Pulmonary artery endothelial cell (primary cell): ENCODE measurements at places on chromosomes 4 and X. TPM values are rescaled to one million over a fixed set of nuclear protein-coding genes. Genes with fewer than 3 reads are reported as not detected.

GRCh38 chr4:55296096-55296495 is 49.9 kb upstream of the SRD5A3 start:
- no peak for DNase-seq

- DNase-seq, result no peak
Observed at GRCh38 chrX:132180929-132181328, 38.3 kb downstream of the RAP2C start.

DNA sequence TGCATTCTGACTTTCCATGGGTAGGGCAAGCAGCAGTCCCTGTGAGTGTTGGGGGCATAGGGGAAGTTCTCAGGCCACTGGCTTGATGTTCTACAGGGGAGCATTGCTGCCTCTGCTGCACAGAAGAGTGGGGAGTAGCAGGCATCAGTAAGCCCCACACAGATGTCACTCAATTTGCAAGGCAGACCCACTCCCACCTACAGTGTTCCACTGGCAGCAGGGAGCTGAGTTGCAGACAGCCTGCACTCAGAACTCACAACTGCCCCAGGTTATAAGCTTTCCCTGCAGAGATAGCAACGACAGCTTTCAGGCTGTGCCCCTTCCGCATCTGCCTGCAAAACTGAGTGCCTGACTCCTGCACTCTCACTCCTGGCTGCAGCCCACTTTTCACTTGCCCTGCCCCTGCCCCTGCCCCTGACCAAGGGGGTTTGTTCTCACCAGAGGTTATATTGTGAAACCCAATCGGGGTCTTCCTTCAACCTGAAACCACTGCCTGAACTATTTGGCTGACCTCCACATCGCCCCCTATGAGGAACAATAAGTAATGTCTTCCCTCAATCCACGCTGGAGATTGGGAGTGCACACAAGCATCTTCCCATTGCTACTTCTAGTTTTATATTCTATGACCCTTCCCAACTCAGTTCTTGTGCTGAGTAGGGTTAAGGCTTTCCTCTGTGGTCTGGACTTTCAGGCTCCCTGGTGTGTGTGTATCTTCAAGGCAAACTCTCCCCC is 227.4 kb upstream of the CXorf51B start:
- no peak for DNase-seq

AMER1 gene
- 1.6 and 2.3 TPM in 2 replicates for total RNA-seq

ADH1C gene
- total RNA-seq, result not detected in 2 replicates
